Aortic smooth muscle cell (primary cell): ENCODE measurements at places on chromosomes 6 and 20. TPM values are rescaled to one million over a fixed set of nuclear protein-coding genes. Genes with fewer than 3 reads are reported as not detected.

Gene ITPR3
- total RNA-seq: 27.5 and 28.9 TPM in 2 replicates

Gene SLC22A16
- not detected in 2 replicates for total RNA-seq

Gene KIAA1586
- total RNA-seq: 12.8 and 13.7 TPM in 2 replicates

Gene TRIM31
- total RNA-seq: not detected in 2 replicates

Gene ASXL1
- total RNA-seq: 29.6 and 33.3 TPM in 2 replicates
